ENCODE measurements at places on chromosomes 6 and 20.

GRCh38 chr6:26205625-26206574 is 118.7 kb downstream of the HFE start:
- peak; percentile 56 for DNase-seq

DNA sequence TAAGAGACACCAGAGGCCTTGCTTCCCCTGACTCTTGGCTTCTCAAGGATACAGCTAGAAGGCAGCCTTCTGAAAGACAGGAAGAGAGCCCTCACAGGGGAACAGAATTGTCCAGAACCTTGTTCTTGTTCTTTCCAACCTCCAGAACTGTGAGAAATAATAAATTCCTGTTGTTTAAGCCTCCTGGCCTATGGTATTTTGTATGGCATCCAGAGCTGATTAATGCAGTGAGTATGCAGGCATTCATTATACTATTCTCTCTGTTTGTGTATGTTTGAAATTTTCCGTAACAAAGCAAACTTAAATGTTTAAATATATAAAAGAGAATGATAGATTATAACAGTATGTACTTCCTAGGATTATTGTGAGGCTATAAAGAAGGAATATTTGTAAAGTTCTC is 903.4 kb upstream of the FLRT3 start:
- no peak for DNase-seq

- no peak for DNase-seq
Observed at GRCh38 chr6:63644668-63645326, 9.2 kb downstream of the PHF3 start.

GRCh38 chr6:25745836-25746235 is 8.7 kb upstream of the SLC17A4 start:
- DNase-seq, result no peak

- DNase-seq, result no peak
Observed at GRCh38 chr6:4114123-4114522, 21.3 kb downstream of the ECI2 start.

DNA sequence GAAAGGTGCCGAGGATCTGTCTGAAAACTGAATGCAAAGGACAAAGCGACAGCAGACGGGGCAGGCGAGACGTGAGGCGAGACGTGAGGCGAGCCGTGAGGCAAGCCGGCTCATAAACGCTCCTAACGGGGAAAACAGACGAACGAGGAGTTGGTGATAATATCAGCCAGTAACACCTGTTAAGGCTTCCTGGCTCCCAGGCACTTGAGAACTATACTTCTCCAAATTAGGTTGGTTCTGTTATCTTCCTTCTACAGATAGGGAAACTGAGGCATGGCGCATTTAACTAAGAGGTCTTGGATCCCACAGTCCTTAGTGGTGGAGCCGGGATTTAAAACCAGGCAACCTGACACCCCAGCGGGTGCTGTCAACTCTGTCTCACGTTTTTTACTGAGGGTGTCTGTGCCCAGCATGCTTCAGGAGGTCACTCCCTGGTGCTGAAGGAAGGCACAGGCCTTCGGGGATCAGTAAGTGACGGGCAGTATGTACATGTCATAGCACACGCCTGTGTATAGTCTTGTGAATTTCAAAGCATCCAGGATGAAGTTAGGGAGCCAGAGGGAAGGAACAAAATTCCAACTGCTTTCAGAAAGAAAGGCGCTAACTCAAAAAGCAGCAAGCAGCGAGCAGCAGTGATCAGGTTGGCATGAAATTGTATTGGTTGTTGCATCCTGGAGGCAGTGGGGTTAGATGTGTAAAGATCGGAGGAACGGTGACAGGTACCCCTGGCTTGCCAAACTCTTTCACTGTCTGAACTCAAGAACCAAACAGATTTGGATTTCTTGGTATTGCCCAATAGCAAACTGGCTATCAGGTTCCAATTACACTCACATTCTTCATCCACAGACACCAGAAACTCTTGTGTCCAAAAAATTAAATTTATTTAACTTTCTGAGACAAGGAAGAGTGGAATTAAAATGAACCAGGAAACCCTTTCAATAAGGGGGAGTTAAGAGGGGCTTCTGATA is 318.7 kb downstream of the THBS2 start:
- DNase-seq, result no peak

DNA sequence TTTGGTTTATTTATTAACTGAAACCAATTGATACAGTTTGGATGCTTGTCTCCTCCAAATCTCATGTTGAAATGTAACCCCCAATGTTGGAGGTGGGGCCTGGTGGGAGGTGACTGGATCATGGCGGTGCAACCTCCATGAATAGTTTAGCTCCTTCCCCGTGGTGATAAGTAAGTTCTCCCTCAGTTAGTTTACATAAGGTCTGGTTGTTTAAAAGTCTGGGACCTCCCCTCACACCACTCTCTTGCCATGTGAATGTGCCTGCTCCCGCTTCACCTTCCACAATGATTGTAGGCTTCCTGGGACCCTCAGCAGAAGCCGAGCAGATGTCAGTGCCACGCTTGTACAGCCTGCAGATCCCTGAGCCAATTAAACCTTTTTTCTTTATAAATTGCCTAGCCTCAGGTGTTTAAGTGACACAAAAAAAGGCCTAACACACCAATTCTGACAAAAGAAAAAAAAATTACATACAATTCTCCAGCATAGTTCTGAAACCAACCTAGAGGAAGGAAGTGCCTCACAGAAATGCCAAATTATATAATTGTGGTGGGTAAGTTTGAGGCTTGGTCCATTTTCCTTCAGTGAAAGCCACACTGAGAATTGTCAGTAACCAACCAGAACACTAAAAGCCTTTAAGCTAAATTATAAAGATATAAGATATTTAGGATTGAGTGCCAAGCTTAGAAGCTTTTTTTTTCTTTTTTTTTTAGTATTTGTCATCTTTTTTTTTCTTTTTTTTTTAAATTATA is 15.0 kb downstream of the MAP7 start:
- DNase-seq, result no peak

DNA sequence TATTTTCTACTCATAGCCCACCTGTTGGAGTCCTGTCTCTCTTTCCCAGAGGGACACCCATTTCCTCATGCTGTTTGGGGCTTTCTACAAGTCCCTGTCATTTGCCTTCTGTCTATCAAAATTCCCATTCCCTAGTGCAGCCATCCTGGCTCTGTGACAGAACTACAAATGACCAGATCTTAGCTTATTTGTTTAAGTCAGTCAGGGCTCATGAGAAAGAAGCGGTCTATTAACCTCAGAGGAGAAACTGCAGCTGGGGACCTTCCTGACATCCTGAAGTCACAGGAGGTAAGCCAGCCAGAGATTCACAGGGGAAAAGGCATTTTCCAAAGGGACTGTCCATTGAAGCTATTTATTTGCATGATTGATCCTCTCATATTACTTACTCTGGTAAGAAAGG is 1.7 kb upstream of the COL9A1 start:
- no peak for DNase-seq

DNA sequence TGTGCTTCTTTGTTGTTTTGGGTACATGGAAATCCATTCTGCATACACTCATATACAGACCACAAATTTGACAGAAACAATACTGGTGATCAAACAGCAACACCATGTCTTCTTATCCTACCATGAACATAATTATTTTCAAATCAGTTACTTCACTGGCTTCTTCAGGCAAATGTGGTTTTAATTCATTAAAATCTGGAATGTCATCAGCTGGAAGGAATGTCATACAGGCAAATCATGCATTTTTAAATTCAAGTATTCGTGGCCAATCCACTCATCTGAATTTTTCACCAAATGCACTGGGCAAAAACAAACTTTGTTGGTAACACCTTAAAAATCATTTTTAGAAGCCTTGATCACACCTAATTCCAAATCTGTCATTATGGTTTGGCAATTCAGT is 59.3 kb downstream of the KIF6 start:
- no peak for DNase-seq

DNA sequence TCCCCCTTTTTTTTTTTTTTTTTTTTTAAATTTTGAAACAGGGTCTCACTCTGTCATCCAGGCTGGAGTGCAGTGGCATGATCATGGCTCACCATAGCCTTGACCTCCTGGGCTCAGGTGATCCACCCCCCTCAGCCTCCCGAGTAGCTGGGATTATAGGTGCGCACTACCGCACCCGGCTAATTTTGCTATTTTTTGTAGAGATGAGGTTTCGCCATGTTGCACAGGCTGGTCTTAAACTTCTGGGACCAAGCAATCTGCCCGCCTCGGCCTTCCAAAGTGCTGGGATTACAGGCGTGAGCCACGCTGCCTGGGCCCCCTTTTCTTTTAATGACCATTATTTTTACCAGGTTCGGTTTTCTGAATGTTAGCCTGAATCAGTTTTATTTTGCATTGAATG is 5.0 kb upstream of the FAM209A start:
- DNase-seq, result no peak

DNA sequence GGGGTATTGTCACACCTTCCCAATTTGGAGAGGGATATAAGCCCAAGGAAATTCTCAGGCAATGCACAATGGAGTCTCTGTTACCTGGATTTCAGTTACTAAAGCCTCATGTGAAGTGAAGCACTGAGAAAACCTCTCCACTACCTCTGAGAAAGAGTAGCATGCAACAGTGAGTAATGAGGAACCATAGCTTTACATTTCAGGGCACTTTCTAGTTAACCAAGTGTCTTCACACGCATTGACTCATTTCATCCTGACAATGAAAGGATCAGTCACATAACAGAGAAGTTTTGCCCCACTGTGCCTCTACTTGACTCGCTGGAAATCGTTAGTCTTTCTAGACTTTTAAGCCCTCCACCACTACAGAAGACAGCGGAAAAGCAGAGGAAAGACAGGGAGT is 86.2 kb upstream of the ARID1B start:
- DNase-seq, result peak; percentile 54

DNA sequence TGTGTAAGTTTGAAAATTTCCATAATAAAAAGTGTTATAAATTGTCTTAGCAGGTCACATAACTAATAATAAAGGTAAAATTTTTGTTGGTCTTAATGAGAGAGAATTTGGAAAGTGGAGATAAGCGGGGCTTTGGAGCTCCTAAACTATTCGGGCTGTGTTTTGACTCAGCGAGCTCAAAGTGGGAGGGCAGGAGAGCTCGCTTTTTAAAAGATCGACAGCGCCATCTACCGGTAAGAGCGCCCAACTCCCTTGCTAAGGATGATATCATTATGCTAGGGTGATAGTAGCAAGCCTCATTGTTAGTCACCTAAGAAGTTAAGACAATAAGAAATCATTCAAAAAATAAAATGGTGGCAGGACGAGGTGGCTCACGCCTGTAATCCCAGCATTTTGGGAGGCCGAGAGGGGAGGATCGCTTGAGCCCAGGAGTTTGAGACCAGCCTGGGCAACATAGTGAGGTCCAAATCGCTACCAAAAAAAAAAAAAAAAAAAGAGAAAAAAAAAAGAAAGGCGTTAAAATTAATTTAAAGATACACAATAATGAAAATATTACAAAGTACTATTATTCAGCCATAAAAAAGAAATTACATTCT is 24.8 kb downstream of the C6orf15 start:
- peak; percentile 96 for DNase-seq

GRCh38 chr6:84282550-84282949 is 55.1 kb upstream of the CEP162 start:
- no peak for DNase-seq

- peak; percentile 46 for DNase-seq
Observed at GRCh38 chr6:3209114-3210023, 18.1 kb downstream of the TUBB2B start.

DNA sequence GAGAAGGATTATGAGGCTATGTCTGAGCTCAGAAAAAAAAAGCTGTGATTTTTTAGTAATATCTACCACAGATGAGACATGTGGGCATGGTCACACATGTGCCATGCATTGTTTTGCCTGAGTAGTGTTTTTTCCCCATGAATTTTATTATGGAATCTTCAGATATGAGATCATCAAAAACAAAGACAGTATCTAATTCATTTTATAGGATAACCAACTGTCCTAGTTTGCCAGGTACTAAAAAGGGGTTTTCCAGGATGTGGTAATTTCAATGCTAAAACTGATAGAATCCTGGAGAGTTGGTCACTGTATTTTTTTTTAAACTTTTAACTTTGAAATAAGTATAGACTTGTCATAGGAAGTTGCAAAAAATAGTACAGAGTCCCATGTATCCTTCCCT is 127.4 kb upstream of the MAP3K7 start:
- no peak for DNase-seq

GRCh38 chr6:158481690-158482473 is 78.0 kb upstream of the TMEM181 start:
- no peak for DNase-seq

DNA sequence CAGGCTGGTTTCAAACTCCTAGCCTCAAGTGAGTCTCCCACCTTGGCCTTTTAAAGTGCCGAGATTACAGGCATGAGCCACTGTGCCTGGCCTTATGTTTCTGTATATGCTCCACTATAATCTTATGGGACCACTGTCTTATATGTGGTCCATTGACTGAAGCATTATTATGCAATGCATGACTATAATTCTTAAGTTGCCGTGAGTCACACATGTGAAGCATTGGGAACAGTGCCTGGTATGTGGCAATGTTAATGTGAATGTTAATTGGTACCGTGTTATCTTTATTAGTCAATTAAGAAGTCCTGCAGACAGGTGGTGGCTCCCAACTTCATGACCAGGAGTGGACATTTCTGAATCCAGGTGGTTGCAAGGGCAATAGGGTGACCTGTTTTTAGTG is 14.7 kb upstream of the ASXL1 start:
- DNase-seq, result no peak

GRCh38 chr20:53468587-53468986 is 125.1 kb downstream of the ZNF217 start:
- no peak for DNase-seq

- DNase-seq, result no peak
Observed at GRCh38 chr20:9417665-9418064, 96.7 kb upstream of the LAMP5 start.

DNA sequence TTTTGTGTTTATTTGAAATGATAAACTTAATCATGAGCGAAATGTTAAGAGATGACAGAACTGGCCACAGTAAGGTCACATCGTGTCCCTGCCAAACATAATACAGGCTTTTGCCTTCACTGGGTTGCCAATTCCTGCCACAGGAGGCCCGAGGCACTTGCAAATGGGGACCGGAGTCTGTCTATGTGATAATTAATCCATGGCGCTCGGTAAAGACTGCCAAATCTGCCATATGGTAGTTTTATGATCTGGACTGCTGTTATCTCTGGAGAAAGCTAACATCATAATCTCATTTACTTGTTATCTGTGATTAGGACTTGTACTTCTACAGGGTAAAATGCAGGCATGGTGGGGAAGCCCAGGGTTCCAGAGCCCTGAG is 170.5 kb upstream of the TSHZ2 start:
- DNase-seq, result no peak

DNA sequence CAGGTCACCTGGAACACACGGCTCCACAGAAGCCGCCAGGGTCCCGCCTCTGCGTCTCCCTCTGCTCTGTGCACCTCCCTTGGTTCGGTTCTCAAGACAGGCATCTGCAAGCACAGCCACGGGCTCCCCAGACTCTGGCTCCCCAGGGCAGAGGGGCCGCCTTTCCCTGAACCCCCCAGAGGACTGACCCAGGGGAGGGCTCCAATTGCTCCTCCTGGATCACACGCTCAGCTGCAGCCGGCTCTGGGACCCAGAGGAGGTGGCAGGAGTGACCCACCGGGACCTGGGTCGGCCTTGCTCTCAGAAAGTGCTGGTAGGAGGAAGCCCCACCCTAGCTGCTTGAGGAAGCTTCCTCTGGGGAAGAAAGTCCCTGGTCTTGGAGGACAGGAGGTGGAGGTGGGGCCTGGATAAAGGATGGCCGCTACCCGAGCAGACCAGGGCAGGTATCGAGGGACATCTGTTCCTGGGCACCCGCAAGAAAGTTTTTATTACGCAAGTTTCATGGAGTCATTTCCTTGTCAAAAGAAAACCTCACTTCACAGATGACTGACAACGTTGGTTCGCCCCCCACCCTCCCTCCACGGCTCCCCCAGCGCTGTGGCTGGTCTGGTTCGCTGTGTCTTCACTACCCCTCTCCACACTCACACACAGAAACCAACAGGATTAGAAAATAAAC is 103.9 kb upstream of the AFDN start:
- DNase-seq, result no peak

All from Karpas-422 (cell line).